ENCODE measurements at places on chromosomes 11 and 22. TPM values are rescaled to one million over a fixed set of nuclear protein-coding genes. Genes with fewer than 3 reads are reported as not detected.

GRCh38 chr11:57487021-57487778 lies 26.9 kb downstream of the RTN4RL2 start:
- DNase-seq, result no peak

TTC36 gene
- 1.6 TPM for total RNA-seq

CCND1 gene
- 72.3 TPM for total RNA-seq

DNA sequence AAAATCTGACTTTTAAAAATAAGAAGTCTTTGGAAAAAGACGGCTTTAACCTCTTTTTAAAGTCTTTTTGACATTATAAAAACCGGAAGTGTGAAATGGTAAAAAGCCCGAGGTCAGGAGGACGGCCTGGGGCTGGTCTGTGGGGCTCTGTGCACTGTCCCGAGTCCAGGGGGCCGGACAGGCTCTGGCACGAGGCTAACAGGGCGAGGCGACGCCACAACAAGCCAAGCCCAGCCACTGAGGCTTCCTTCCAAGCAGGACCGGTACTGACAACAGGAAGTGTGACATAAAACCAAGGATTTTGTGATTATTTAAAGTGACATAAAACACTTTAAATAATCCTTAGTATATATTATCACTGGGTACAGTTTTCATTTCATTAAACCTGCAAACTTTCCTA lies 39.2 kb downstream of the BRD1 start:
- DNase-seq, result no peak

LRRC32 gene
- 222 TPM for total RNA-seq

GRCh38 chr11:76787271-76787670 lies 4.1 kb downstream of the TSKU start:
- no peak for DNase-seq

CCDC116 gene
- 0.36 TPM for total RNA-seq

TMEM45B gene
- 0.19 TPM for total RNA-seq

GRCh38 chr22:11253000-11253511 lies 4274.9 kb upstream of the OR11H1 start:
- DNase-seq, result no peak

Data from omental fat pad (tissue), 4 donors.